Ascending aorta (tissue), 2 donors: ENCODE measurements at places on chromosomes 2 and 18.

DNA sequence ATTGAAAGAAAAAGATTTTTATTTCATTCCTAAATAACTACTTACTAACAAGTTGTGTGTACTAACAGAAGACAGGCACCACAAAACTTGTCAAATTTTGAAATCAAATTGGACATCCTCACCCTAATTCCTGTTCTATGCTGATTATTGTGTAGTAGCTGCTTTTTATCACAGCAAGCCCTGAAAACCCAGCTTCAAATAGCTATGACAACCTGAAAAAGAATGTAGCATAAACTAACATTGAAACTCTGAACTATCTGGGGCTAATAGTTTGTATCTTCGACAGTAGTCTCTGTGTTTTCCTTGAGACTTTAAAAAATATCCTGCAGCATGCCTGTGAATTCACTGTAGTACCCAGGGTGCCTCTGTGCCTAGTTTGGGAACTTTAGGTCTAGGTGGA, 122.6 kb downstream of the WDPCP start:
- DNase-seq: no peak

DNA sequence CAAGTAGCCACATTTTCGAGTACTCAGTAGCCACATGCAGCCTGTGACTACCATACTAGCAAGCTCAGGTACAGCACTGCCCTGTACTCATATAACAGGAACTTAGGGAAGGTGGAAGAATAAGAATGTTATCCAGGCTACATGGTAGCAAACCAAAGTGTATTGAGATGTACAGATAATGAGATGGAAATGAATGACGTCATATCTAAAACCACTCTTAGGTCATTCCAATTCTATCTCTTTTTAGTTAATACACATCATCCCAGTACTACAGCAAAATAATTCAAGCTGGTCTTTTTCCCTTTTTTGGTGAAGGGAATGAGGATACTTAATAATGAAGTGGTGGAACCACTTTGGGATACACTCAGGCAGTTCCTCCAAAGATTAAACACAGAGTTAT, 38.7 kb downstream of the COLEC12 start:
- DNase-seq: no peak

GRCh38 chr18:79927607-79928562, 23.6 kb downstream of the SLC66A2 start:
- no peak for DNase-seq

DNA sequence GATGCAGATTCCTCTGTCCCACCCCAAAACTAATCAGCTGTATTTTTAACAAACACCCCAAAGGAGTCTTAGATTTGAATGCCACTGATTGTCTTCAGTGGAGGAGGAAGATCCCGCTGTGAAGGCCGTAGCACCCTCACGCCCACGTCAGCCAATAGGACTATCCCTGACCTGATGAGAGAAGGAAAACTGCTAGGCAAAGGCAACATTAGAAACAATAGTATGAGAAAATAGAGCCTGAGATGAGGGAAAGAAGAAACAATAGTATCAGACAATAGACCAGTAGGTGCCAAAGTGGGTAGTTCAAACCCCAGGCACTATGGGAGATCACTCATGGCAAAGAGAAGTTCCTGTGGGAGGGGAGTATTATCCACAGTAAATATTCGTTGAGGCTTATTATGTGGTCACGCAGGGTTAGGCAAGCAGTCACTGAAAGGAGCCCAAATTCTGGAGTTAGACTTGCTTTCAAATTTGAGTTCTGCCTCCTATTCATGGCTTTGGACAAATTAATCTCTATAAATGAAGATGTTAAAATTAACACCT, 2.8 kb downstream of the PCBP1 start:
- no peak for DNase-seq

- DNase-seq: no peak
These were observed 42.6 kb upstream of the CDCA7 start for GRCh38 chr2:173311844-173312606.

DNA sequence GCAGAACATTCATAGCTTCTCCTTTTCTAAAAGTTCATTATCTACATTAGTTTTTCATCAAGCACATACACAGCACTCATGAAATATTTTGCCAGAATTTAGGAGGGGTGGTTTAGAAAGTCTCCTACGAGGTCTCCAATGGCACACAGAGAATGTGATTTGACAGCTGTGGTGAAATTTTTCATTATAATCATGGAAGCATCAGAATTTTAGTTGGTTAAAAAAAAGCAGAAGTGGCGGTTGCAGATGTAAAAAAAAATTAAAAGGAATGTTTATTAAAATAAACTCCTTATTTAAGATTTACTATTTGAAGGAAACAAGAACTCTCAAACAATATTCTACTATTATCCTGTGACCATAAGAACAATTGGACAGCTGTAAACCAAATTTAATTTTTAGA, 10.8 kb upstream of the RHBDD1 start:
- DNase-seq: no peak

DNA sequence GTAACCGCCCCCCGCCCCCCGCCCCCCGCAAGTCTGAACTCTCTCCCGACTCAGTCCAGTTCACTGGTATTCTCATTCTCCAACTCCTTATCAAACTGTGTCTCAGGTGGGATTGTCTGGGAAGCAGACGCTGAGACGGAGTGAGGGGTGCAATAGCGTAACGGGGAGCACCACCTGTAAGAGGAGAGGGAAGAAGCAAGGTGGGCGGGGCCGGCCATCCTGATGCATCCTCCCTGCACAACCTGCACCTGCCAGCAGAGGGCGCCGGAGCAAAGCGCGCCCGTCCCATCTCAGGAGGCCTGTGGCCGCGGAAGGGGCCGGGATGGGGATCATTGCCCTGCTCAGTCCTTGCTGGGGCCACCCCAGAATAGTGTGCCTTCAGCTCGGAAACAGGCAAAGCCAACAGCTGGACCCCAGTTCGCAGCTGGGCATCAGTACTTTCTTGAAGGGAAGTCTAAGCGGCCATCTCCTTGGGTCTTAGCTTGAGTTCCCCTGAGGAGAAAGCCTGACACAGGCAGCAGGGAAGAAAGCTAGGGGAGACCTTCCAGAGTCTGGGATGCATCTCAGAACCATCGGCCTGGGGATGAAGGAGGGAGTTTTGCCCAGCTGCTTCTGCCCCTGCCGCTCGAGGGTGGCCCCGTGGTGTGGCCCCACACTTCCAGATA, 208.0 kb downstream of the TFCP2L1 start:
- DNase-seq: no peak

DNA sequence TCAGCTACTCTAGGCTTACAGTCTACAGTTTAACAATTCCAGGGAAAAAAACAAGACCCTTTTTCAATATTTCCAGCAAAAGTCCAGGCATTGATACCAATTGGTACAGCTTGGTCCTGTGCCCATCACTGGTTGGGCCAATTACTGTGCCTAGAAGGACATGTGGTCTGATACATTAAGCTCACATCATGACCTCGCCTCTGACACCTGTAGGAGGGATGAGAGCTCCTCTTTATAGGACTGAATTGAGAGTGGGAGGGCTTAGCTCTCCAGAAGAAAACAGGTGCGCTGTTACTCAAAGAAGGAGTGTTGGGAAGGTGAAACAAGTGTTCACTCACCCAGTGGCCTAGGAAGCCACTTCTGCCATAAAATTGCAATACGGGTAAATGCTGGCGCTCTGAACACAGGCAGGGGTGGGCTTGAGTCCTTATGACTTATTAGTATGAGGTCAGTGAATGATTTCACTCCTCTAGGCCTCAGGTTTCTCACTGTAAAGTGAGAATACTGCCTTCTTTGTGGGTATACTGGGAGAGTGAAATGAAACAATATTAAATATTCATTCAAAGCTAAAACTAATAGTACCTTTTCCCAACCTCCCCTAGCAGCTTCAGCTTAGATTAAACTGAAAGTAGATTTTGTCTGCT, 49.7 kb downstream of the RABL2A start:
- no peak for DNase-seq
